ENCODE measurements at places on chromosomes 13 and 19.

GRCh38 chr13:46655377-46656180, 102.6 kb downstream of the LRCH1 start:
- no peak for DNase-seq

DNA sequence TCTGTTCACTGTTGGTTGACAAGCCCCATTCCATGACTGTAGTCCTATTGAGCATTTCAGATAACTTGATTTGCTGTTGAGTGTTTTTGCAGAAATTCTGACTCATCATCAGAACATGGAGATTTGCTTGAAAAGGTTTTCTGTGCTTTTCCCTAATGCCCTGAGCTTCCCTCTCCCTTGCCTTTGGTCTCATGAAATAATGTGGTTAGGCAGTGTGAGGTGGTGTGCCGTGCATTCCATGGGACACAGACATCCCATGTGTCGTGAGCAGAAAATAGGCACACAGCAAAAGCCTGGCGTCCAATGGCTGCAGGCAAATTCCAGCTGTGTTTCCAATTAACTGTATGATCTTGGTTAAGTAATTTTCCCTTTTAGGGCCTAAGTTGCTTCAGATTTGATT, 197.4 kb downstream of the DLEU7 start:
- DNase-seq, result no peak

DNA sequence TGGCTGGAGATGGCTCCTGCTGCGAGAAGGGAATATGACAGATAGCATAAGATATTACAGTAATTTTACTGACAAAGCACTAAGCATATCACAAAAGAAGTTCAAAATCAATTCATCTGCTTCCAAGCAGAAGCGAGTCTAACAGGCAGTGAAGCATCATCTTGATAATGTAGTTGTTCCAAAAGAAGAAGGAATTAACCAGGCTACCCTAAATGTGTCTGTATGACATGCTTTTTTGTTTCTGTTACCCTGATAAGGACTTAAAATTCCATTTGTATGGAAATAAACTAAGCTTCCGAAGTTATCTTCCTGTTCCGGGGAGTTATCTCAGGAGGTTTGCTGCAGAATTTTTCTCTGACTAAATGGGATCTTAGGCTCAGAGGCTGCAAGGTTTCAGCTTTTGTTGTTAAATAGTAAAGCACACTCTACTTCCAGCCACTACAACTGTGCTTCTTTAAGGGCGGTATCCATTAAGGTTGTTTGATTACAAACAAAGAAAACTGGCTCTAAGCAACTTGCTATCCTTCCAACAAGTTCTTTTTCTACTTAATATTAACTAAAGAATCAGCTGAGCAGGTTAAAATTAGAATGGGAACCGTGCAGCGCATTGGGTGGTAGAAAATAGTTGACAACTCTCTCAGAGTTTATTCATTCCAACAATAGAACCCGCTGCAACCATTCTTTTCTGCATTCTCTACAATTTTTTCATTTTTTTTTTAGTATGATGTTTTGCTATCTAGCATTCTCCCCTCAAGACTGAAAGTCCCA, 607.3 kb downstream of the UQCRFS1 start:
- no peak for DNase-seq

DNA sequence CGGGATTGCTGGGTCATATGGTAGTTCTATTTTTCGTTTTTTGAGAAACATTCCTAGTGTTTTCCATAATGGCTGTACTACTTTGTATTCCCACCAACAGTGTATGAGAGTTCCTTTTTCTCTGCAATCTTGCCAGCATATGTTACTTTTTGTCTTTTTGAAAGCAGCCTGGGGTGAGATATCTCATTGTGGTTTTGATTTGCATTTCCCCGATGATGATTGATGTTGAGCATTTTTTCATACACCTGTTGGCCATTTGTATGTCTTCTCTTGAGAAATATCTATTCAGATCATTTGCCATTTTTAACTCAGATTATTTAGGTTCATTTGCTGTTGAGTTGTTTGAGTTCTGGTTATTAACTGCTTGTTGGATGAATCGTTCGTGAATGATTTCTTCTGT, 18.5 kb upstream of the ATP12A start:
- DNase-seq, result no peak

DNA sequence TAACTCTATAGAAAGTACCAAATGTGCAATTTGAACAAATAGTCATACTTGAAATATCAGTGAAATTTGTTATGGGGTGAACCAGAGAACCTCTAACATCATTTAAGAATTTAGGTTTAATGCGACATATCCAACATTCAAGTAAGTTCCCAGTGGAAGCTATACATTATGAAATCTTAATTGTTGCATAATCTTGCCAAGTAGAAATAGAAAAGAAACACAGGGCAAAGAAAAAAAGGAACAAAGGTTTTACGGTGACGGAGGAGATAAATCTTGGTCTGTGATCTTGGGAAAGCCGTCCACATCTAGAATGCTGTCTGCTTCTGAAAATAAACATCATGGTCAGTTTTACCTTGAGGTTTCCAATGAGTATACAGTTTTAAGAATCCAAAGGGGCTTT, 445.7 kb downstream of the RFC3 start:
- DNase-seq, result no peak

- DNase-seq, result no peak
Observed at GRCh38 chr19:3565139-3565538, 7.6 kb upstream of the HMG20B start.

GRCh38 chr13:50671497-50671850, 172.0 kb downstream of the DLEU7 start:
- DNase-seq, result no peak

DNA sequence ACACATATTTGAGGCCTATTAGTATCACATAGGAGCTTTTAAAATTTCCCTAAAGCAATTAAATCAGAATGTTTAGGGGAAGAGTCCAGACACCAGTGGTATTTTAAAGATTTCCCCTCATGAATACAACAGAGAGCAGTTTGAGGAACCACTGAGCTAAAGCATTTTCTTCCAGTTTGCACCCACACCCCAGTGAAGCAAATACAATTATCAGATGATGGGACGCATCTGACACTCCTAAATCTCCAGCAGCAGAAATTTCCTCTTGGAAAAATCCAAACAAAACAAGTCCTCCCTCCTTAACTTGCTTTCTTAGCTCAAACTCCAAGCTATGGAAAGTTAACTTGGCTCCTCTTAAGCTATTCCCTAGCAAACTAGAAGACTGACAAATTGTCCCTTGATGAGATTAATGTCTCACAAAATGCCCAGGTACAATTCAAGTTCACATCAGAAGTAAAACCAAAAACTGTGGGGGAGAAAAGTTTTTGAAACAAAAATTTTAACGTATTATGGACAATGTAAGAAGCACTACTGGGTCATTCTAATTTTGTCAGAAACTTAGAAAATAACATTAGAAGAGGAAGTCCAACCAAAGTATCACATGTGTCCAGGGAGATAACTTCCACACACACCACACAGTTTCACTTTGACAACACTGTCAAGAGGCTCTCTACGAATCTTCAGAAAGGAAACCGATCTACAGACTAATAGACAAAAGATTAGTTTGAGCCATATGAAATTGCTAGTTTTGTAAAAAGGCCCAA, 74.1 kb downstream of the ABCC4 start:
- no peak for DNase-seq

GRCh38 chr13:54597540-54598088, 1569.0 kb downstream of the OLFM4 start:
- DNase-seq, result no peak

DNA sequence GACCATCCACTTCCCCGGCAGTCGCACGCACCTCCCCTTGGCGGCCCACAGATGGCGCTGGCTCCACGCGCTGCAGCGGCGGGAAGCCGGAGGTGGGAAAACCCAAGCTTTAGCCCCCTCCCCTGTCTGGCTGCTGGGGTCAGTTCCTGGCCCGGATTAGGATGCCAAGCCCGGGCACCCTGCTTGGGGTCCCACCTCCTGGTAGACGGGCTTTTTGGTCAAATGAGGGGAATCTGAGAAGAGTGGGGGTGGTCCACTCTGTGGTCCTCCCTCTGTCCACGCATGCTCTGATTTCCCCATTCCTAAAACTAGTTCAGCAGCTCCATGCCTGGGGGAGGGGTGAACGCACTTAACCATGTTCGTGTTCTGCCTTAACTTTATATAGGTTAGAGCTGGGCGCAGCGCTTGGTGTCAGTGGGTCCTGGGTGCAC, 8.1 kb upstream of the ADGRE2 start:
- DNase-seq, result peak; percentile 43

- DNase-seq, result no peak
Observed at GRCh38 chr13:30984620-30985019, 52.2 kb downstream of the TEX26 start.

- DNase-seq, result no peak
Observed at GRCh38 chr19:57334191-57334590, 13.9 kb downstream of the ZNF543 start.

DNA sequence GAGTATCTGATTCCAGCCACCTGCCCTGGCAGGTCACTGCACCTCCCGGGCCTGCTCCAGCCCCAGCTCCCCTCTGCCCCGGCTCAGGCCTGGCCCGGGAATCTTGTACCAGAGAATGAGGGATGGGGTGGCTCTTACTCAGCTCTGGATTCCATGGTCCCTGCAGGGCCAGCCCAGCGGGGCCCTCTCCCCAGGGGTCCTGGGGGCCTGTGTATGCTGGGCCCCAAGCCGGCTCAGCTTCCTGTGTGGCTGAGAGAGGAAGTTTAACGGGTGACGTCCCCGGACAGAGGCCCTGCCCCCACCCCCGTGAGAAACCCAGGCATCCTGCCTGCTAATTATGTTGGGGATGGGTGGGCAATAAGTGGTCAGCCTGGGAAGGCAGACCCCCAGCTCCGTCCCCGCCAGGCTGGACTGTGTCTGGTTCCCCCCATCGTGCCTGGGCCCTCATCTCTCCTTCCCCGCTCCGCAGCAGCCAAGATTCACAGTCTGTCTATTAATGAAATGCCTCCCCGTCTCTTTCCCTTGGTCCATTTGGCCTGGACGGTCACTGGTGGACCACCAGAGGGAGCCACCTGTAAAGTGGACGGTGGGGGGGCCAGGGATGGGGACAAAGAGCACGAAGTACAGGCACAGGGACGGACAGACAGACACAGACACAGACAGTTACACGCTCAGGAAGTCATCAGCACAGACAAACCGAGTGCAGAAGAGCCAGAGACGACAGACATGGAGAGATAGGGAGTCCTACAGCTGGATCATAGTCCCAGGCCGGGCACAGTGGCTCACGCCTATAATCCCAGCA, at the start of gene DENND1C:
Gene DENND1C (minus strand): TSS at position 247 of the 802 bp plus-strand sequence. CDS start 92 bp downstream, at position 155.
- peak; percentile 62 for DNase-seq

GRCh38 chr13:64078480-64078936, 2662.9 kb upstream of the PCDH20 start:
- no peak for DNase-seq

DNA sequence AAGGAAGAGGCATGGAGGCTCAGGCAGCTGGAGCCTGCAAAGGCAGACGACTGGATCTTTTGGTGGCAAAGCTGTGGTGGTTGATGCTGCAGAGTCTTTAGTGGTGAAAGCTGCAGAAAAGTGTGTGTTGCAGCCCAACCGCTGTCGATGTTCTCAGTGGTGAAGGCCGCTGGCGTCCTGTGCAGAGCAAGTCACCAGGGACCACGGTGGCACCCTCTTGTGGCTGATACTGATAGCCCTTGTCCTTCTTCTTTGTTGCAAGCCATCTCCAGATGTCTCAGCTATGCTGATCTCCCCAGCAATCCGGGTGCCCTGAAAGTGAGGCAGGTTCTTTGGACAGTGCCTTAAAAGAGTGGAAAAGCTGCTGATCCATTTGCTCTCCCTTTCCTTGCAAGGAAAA, 610.9 kb upstream of the PCDH9 start:
- no peak for DNase-seq

DNA sequence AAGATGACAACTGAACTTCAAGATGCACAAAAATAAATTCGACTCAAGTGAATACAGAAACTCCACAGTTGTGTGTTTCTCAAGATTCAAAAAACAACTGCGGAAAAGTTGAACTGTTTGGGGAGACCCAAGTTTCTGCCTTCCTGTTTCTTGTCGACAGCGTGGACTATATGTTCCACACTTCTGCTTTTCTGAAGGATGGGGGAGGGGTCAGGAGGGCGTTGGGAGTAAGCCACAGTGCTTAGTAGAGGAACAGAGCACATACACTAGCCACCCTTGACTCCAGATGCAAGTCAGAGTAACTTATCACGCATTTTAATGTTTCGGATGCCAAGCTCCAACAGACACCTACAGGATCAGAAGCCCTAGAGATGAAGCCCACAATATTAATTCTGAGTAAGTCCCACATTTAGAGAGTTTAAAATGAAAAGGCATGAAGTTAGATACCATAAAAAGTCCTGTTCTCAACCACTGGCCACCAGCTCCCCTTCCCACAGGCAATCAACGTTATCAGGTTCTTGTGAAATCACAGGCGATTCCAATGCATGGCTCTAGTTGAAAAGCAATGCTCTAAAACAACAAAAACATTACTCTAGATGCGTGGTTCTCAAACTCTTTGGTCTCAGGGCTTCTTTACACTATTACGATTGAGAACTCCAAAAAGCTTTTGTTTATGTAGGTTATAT, 4.2 kb downstream of the TUBGCP3 start:
- peak; percentile 63 for DNase-seq

- peak; percentile 79 for DNase-seq
Observed at GRCh38 chr19:1252821-1253513, 4.6 kb downstream of the MIDN start.

- DNase-seq, result no peak
Observed at GRCh38 chr13:100876044-100876403, 201.4 kb upstream of the TMTC4 start.

- no peak for DNase-seq
Observed at GRCh38 chr13:48853728-48854102, 122.0 kb upstream of the FNDC3A start.

- no peak for DNase-seq
Observed at GRCh38 chr13:31209172-31209840, 9.5 kb downstream of the B3GLCT start.

DNA sequence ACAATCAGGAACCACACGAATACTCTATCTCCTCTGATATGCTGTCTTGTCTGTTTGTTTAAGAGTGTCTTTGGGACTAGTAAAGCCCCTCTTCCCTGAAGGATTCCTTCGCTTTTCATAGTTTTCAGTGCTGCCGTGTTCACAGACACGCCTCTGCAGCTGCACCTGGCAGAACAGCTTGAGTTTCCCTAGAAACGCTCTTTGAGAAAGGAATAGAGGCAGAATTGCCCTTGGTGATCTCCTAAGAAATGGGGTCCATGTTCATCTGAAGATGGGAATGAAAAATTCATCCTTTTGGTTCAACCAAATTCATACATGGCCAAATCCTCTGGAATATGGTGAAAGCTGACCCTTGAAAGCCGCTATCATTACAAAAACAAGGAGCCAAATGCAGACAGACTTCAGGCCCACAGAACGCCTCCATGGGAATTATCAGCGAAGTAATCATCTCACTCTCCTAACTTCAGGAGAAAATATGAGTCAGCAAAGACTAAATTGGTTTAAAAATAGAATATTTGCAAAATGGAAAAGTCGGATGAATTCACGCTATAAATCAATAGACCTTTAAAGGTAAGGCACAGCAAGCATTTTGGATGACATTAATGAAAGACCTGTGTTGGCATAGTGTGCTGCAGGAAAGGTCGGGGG, 5.5 kb downstream of the SACS start:
- DNase-seq, result no peak

GRCh38 chr13:56861476-56861875, 279.2 kb upstream of the PRR20A start:
- no peak for DNase-seq

GRCh38 chr19:3987619-3988371, 2.5 kb upstream of the EEF2 start:
- DNase-seq, result peak; percentile 86

Data from memory B cell (primary cell).